ENCODE measurements at places on chromosomes 11 and 22. TPM values are rescaled to one million over a fixed set of nuclear protein-coding genes. Genes with fewer than 3 reads are reported as not detected.

OR51B4 gene
- total RNA-seq, result not detected

BTG4 gene
- not detected for total RNA-seq

STK33 gene
- total RNA-seq, result 1.1 TPM

TMPRSS6 gene
- not detected for total RNA-seq

HBE1 gene
- total RNA-seq, result not detected

SCT gene
- not detected for total RNA-seq

MS4A12 gene
- total RNA-seq, result not detected

HPX gene
- 0.19 TPM for total RNA-seq

CATSPER1 gene
- 0.34 TPM for total RNA-seq

LIF gene
- 1.7 TPM for total RNA-seq

FAM180B gene
- total RNA-seq, result not detected

KRTAP5-1 gene
- total RNA-seq, result not detected

KRTAP5-8 gene
- total RNA-seq, result not detected

CD3G gene
- total RNA-seq, result not detected

TMEM151A gene
- not detected for total RNA-seq

STX5 gene
- total RNA-seq, result 34.4 TPM

KCNJ5 gene
- total RNA-seq, result 0.14 TPM

KDM4E gene
- not detected for total RNA-seq

MRGPRX4 gene
- 0.51 TPM for total RNA-seq

PRRG4 gene
- 1.3 TPM for total RNA-seq

ESAM gene
- 84.4 TPM for total RNA-seq

RHOD gene
- total RNA-seq, result 24.5 TPM

C11orf86 gene
- total RNA-seq, result not detected

NRGN gene
- 1.3 TPM for total RNA-seq

TSPAN32 gene
- total RNA-seq, result not detected

COA4 gene
- 57.2 TPM for total RNA-seq

APOL5 gene
- not detected for total RNA-seq

LRP5 gene
- total RNA-seq, result 169 TPM

MMP12 gene
- not detected for total RNA-seq

AIFM3 gene
- 0.17 TPM for total RNA-seq

OR5P2 gene
- not detected for total RNA-seq

PSMD13 gene
- total RNA-seq, result 160 TPM

TRIM49 gene
- total RNA-seq, result not detected

SOX10 gene
- total RNA-seq, result not detected

UBQLN3 gene
- not detected for total RNA-seq

PHLDA2 gene
- total RNA-seq, result 1.5 TPM

NUP98 gene
- total RNA-seq, result 110 TPM

INPP5J gene
- total RNA-seq, result not detected

MRGPRE gene
- total RNA-seq, result not detected

OR8G1 gene
- not detected for total RNA-seq

ACCS gene
- total RNA-seq, result 8.2 TPM

CRYBB3 gene
- total RNA-seq, result not detected

NCAPH2 gene
- total RNA-seq, result 37.1 TPM

TNNT3 gene
- total RNA-seq, result not detected

MS4A7 gene
- total RNA-seq, result not detected

DEUP1 gene
- not detected for total RNA-seq

MDK gene
- 46.1 TPM for total RNA-seq

Measured in dermis blood vessel endothelial cell (primary cell).